ENCODE measurements at places on chromosomes 7 and 10.

GRCh38 chr7:127532736-127533135 lies 52.7 kb downstream of the GCC1 start:
- DNase-seq, result no peak

DNA sequence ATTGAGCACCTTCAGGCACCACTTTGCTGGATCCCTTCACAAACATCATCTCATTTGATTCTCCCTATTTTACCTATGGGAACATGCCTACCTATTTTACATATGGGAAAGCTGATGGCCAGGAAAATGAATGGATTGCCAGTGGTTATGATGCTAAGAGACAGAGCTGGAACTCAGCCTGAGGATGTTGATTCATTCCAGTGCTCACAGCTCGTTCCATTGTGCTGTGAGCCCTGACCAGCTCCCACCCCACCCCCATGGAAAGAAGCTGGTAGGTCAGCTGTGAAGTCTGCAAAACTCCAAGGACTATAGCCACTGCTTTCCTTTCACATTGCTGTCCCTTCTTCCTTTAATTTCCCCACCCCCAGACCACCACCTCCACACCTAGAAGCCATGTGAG lies 9.6 kb downstream of the UBTD1 start:
- no peak for DNase-seq

DNA sequence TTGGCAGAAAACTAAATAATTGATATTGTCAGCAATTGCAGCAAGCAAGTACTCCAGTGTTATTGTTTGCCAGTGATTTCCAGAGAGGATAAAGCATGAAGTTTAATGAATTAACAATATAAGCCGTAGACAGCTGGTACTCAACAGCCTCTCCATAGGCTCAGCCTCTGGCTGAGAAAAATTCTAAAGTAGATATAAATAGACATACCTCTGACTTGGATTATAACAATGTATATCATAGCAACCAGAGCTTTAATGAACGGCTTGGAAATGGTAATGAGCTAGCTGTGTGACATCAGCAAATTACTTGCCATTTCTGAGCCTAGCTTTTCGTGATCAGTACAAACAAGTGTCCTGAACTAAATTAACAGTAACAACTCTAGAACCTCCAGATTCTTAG lies 1055.4 kb upstream of the AUTS2 start:
- DNase-seq, result no peak

DNA sequence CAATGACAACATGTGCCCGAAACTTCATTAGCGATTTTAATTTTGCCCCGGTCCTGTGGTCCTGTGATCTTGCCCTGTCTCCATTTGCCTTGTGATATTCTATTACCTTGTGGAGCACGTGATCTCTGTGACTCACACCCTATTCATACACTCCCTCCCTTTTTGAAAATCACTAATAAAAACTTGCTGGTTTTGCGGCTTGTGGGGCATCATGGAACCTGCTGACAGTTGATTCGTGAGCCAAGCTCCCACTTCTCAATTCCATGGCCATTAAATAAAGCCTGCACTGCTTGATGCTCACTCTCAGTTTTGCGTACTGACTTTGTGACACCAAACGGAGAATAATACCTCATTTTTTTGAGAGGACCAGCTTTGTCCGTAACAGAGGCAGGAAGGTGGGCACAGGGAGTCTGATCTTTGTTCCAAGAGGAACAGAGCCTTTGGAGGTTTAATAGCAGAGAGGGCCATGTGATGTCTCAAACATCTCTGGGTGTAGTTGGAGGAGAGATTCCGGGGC lies 3.8 kb upstream of the ADAMTS14 start:
- DNase-seq, result no peak

DNA sequence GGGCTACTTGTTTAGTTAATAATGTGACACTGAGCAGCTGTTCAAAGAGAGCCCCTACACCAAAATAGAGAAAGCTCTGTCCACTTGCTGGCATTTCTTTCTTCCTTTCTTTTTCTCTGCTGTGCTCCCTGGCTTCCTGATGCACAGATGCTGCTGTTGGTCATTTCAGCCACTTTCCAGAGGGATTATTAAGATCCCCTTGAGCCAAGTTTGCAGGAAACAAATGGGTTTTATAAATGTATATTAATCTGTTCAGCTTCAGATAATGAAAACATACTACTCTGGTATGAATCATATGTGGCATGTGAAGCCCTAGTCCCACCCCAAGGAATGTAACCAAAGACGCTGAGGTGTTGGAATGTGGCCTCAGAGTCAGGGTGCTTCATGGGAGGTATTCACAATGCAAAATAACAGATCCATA lies 638.2 kb upstream of the FZD8 start:
- DNase-seq, result no peak

- no peak for DNase-seq
These were observed 259.8 kb upstream of the TCERG1L start for GRCh38 chr10:131571346-131571745.

GRCh38 chr7:32298408-32299132 lies 191.6 kb downstream of the LSM5 start:
- no peak for DNase-seq

GRCh38 chr10:905503-905902 lies 26.0 kb downstream of the LARP4B start:
- DNase-seq, result no peak

Measured in tibial artery (tissue), 4 donors.